ENCODE measurements at places on chromosomes 11 and 22.

- no peak for DNase-seq
These were observed 5.0 kb downstream of the HEPACAM start for GRCh38 chr11:124930799-124931198.

- no peak for DNase-seq
These were observed 2.9 kb downstream of the FAM118B start for GRCh38 chr11:126214441-126214840.

GRCh38 chr11:111166598-111166997, 78.9 kb upstream of the POU2AF2 start:
- no peak for DNase-seq

DNA sequence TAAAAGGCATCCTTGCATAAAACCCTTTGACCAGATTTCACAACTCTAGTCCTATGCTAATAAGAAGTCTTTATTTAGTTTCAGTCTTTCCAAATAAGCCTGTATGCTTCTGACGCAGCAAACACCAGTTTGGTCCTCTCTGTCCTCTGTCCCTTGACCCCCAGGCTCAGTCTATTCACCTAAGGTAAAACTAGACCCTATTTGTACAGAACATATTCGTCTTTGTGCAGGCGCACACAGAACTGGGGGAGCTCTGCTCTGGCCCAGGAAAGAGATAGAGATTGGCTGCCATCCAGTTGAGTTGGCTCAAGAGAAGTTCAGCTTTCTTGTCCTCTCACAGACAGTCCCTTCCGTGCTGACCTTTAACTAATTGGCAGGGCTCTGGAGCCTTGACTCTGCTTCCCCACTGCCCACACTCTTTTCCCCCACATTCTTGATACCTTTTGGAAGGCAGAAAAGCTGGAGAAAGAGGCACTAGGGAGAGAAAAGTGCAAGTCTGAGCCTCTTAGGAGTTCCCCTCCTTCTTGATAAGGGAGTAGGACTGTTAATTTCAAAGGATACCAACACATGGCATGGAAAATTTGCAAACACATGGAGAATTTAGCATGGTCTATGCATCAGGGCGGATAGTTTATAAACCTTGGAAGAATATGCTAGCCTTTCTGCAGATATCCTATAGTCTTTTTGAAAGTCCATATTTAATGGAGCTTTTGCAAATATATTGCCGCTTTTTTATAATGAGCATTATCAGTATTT, 21.2 kb upstream of the PSMA1 start:
- DNase-seq = no peak

DNA sequence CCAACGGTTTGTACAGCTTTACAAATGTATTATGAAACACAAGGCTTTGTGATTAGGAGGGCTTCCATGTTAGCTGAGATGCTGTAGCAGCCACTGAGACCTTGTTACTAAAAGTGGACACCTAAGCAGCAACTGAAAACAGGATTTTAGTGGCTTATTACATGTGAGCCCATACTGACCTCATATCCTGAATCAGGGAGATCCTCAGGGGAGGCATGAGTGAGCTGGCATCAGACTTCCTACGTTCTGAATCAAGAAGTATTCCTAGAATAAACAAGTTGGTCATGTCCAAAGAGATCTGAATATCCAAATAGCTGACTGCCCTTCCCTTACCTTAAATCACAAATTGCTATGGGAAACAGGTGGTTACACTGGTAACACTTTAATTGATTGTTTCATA, 59.1 kb upstream of the SCUBE2 start:
- DNase-seq = peak; percentile 86

Data from fibroblast of skin of back (primary cell).